ENCODE measurements at places on chromosomes 4 and X.

DNA sequence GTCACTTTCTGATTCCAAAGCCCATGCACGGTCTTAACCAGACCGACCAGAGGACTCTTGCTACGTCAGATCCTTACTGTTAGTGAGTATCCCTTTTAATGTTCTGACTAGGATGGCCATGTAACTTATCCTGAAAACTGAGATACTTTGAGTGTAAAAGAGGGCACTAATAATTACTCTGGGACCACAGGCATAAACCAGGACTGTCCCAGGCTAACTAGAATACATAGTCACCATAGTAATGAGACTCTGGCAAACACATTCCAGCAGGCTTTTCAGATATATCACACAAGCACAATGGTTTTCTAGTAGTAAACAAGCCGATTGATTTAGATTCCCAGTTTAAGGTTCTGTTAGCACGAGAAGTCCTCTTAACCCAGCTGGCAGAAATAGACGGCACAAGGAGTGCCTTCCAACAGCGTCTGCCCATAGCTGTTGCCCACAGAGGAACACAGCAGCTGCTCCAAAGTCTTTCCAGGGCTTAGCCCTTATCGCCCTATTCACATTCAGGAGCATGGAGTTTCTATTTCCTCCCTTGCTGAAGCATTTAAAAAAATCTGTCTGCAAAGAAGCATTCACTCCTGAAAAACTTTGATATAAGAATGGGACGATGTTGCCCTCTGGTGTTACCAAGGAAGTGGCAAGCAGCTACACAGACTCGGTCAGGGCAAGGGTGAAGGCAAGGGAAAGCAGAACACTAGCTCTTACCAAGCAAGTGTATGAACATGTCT, 92.4 kb downstream of the CXCL13 start:
- DNase-seq: no peak

DNA sequence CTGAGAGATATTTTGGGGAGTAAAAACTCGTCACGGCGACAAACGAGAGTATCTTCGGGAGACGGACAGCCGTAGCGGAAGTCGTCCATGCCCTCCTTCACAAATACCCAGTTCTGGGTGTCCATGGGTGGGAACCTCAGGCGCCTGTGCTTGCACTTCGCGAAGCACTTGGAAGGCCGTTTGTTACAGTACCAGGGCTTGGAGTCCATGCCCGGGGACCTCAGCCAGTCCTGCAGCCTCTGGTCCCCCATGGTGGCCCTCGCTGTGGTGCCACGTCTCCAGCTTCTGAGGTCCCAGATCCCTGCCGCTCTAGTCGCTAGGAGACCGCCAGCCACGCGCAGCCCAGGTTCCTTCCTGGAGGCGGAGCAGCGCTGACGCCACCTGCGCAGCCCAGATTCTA, at the start of gene FAM47A:
FAM47A (minus strand) TSS at position 287 of the 400 bp plus-strand sequence; CDS start at position 251, 36 bp downstream.
- no peak for DNase-seq

DNA sequence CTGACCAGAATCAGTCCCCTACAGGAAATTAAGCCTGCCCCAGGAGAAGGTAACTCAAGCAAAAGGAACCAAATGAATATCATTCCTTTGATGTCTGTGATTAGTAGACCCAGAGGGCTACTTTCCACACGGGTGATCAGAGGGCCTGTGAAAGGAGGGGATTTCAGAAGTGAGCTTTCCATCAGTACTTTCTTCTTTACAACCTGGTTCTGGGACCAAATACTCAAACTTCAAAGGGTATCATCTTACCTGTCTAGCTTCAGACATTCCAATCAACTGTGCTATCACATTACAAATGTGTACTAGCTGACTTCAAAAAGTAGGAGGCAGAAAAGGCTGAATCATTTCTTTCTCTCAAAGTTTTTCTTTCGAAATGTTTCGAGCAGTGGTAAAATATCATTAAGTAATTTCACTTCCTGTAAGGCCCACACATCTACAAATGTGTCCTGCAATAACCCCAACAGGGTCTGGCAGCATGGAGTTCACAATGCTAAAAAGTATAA, 23.9 kb downstream of the ACSL4 start:
- no peak for DNase-seq

- no peak for DNase-seq
Observed at GRCh38 chr4:26964994-26965393, 104.4 kb downstream of the STIM2 start.

DNA sequence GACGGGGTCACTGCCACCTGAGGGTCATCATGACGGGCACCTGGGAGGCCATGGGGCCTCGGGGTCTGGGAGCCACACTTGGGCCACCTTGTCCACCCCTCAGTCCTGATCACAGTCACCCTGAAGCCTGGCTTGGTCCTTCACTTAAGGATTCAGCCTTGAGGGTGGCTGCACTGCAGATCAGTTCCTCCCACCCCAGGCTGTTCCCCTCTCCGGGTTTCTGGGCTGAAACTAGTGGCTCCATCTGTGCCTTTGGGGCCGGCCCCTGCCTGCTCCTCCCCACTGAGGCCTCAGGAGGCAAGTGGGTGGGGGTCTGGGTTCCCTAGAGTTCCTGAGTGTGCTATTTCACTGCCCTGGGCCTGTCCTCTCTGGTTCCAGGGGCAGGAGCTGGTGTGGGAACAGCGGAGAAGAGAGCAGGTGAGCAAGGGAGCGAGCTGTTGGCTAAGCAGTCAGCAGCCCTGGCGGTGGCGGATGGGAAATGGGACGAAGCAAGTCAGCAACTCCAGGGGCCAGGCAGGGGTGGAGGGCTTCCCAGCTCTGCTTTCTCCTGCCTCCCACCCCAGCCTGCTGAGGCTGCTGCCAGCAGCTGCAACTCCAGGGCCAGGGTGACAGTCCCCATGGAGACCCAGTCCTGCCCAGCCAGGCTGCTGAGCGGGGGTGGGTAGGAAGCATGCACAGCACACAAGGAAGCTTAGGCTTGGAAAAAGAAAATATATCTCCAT, 81.2 kb downstream of the TMEM144 start:
- DNase-seq: no peak

DNA sequence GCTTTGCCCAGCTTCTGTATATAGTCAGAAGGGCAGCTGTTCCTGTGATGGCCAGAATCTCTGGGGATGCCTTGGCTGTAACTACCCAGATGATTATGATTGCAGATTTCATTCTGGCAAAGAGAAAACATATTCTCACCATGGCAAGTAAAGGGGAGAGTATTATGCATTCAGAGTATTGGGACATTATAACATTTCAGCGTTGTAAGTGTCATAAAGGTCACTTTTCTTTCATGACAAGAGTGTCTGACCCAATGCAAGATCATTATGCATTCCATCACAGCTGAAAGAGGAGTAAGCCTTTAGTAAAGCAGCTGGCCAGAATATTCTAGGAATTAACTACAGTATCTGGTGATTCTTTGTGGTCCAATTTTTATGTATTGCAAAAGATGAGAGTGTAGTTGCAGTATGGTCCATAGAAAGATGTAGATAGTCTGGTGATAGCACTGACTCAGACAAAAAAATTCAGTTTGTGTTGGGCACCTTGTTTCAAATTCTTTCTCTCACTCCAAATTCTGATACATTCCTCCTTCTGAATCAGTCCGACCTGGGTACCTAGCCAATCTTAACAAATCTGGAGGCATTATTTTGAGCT, 2366.3 kb downstream of the PCDH7 start:
- DNase-seq: no peak

DNA sequence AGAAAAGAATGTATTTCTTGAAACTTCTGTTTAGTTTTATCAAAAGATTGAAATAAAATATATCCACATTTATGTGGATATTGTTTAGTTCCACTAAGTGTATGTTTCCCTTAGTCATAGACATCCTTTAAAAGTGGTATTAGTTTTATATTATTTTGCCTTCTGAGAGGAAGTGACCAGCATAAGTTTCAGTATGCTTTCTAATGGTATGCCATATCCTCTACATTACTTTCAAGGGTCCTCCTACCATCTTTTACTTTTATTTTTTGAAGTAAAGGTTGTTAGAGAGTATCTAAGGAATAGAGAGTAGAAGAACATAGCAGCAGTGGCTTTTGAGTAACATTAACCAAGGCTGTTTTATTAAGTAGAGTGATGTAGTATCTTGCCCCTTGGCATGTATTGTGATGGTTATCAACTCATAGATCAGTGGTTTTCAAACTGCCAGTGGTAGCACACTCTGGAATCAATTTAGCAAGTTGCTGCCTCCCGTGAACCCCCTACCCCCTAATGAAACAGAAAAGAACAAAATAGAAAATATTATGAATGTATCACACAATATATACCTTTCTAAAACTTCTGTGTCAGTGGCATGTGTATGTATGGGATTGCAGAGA, 44.8 kb downstream of the RBPJ start:
- DNase-seq: no peak

DNA sequence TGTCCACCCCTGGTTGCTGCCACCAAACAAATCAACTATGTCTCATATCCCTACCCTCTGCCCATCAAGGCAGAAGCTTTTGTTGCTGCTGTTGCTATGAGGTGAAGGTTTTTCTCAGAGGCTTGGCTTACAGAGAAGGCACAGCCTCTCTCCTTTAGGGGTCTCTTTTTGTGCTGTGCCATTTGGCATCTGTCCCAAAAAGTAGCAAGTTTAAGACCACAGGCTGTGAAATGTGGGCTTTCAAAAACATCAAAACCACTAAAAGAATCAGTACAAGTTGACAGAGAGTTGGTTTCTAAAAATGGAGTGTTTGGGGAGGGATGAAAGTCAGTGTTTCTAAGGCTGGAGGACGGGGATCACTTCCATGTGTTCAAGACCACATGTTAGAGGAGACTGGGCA, 634.9 kb downstream of the BCOR start:
- DNase-seq: no peak

DNA sequence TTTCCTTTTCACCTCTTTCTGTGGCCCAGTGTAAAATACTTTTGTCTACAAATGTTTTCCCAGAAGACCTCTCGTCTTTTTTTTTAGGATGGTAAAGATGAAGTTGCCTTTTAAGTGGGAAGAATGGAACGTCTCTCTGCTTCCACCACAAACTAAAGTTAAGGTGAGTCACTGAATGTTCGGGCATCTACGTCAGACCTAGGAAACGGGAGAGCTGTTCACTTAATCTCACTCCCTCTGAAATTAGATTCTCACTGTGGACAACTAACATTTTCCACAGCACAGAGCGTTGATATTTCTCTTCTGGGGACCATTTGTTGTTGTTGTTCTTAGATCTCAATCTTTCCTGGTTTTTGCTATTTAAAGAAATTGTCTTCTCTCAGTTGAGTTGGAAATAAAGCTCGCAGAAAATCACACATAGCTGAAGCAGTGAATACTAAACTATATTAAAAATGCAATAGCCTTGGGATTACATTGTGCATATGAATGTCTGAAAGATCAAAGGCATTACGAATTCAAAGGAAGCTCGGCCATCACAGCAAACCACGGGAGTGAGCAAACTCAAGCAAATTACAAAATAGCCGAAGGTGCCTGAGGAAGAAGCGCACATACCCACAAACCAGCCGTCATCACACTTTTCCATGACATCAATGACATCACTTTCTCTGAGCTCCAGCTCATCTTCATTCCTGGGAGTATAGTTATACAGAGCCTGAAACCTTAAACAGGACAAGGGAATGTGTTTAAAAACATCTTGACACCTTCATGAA, 53.9 kb upstream of the PDLIM3 start:
- DNase-seq: no peak

DNA sequence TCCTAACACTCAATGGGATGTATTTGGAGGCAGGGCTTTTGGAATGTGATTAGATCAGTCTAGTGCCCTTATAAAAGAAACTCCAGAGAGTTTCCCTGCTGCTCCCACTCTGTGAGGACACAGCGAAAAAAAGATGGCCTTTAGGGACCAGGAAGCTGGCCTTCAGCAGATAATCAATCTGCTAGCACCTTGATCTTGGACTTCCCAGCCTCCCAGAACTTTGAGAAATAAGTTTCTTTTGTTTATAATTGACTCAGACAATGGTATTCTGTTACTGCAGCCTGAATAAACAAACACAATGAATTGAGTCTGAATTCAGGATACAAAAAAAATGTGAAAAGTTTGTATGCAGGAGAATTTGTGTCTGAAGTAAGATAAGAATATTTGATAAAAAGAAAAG, 842.1 kb downstream of the FSTL5 start:
- DNase-seq: no peak

- no peak for DNase-seq
Observed at GRCh38 chr4:19402581-19403065, 849.1 kb upstream of the SLIT2 start.

DNA sequence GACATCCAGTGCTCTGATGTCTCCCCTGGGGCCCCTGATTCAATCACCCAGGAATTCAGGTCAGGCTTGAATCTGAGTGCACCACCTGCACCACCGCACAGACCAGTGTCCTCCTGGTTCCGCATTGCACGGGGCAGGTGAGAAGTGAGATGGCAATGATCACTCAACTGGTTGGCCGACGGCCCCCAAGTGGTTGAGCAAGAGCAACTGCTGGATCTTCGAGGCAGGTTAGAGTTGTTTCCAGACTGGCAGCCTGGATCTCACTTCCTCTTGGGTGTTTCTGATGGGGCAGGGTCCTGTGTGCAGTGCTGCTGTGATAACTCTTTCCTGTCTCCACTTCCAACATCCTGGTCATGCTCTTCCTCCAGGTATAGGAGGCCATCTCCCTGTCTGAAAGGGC, 50.4 kb downstream of the C4orf50 start:
- DNase-seq: no peak

GRCh38 chr4:78616046-78616498, 64.5 kb downstream of the ANXA3 start:
- no peak for DNase-seq

DNA sequence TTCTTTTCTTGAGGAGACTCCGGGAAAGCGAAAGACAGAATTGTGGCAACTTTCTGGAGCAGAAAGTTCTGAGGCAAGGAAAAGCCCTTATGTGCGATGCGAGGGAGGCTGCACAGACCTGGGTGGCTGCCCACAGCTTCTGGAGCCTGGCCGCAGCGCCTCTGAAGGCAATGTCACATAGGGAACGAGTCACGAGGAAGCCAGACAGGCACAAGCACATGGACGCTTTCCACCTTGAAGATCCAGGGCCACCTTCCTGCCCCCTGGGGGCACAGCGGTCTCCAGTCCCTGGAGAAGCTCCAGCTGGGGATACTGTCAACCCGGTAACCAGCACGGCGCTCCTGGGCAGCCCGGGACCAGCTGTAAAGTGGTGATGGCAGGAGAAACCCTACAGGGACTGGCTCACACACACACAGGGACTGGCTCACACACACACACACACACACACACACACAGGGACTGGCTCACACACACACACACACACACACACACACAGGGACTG, 69.8 kb downstream of the MTNR1A start:
- DNase-seq: no peak

Measured in NCI-H1436 (cell line).